Erythroblast (primary cell): ENCODE measurements at places on chromosomes 1 and 21.

DNA sequence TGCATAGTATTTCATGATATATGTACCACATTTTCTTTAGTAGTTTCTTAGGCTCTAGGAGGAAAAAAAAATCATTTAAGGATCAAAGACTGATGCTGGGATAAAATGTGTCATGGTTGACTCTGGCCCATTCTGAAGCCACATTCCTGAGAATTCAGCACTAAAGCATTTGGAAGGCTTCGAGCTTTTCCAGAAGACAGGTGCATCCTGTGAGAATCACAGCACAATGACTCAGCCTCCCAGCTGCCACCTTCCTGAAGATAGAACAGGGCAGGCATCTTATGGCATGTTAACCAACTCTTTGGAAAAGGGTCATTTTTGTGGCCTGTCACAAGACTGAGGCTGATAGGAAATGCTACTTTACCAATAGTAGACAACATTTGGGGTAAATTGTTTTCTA, 359.9 kb downstream of the PCP4 start:
- no peak for DNase-seq

GRCh38 chr1:97138515-97139032, 417.0 kb downstream of the PTBP2 start:
- DNase-seq: no peak

- no peak for DNase-seq
Measured at GRCh38 chr1:171422511-171422910, 62.8 kb upstream of the PRRC2C start.

GRCh38 chr1:81304187-81304586, 496.5 kb upstream of the ADGRL2 start:
- DNase-seq: no peak

- DNase-seq: no peak
Measured at GRCh38 chr1:179026813-179027669, 1.3 kb downstream of the FAM20B start.

DNA sequence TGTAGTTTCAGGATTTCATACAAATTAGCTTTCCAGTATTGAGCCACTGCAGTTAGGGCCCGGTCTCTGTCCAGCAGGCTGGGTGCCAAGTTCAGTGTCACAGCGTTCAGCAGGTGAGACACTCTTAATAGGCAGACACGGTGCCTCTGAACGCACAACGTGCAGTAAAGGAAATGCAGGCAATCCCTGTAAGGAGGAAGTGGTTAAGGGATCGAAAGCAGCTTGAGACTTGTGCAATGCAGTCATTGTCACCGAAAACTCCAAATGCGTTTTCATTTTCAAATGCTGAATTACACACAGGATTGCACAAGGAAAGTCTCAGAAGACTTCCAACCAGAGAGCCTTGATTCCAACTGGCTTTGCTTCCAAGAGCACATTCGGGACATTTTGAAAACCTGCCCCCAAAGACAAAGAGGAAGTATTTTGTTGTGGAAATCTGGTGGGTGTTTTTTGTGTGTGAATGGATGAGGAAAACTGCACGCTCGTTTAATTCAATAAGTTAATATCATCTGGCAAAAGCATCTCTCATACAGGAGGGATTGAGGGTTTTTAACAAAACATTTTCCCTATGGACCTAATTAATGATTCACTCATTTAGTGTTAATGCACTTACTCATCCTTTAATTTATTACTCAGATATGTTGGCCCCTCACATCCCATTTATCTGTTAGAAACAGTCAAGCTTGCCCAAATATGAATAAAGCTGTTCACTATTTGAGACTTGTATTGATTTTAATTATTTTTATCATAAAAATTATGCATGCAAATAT, 61.6 kb downstream of the PTGS2 start:
- peak; percentile 2 for DNase-seq

DNA sequence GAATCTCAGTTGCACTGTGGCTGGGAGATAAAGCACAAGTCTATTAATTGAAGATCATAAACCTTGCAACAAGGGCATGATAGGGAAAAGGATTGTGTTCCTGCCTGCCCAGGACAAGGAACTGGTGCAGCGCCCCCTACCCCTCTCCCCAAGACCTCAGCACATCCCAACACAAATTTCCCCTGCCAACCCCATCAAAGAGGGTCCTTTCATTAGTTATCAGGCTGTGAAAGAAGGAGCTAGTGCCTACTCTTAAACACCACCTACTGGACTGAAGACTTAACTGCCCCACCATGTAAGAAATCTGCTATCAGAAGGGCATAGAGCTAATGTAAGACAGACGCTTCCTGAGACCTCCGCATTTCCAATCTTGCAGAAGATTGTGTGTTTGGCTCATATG, 372.6 kb downstream of the AGBL4 start:
- DNase-seq: no peak

DNA sequence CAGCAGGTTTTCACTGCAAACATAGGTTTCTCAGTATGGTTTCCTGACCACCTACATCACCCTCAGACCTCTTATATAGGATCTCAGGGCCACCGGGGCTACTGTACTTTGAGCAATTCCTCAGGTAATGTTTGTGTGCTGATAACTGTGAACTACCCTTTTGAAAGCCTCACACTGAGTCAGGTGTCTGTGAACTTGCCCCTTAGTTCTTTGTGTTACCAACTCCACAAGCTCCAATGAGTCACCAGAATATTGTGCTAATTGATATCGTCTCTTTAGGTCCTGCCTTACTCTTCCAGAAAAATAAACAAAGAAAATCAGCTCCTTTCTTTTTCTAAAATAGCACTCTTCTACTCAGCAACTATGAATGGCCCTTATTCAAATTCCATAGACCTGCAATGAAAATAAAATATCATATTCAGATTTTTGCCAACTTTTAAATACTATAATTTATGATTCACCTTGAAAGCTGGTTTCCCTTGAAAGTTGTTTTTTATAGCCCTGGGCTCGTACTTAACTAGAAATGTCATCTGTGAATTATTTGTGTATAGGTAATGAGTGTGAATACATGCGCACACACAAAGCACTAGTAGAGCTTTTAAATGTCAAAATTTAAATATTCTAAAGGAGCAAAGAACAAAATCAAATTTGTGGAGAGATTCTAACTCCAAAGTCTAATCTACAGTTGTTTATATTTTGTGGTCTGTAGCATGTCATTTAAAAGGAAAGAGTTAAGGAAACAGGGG, 88.1 kb upstream of the WARS2 start:
- DNase-seq: no peak

DNA sequence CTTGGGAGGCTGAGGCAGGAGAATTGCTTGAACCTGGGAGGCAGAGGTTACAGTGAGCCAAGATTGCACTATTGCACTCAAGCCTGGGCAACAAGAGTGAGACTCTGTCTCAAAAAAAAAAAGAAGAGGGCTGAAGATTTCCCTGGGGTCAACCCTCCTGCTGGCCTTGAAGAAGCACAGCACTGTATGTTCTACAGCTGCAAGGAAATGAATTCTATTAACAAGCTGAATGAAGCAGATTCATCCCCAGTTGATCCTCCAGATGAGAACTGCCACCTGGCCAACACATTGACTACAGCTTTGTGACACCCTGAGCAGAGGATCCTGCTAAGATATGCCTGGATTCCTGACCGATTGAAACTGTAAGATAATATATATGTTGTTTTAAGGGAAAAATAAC, 129.5 kb downstream of the ADSS2 start:
- DNase-seq: no peak

DNA sequence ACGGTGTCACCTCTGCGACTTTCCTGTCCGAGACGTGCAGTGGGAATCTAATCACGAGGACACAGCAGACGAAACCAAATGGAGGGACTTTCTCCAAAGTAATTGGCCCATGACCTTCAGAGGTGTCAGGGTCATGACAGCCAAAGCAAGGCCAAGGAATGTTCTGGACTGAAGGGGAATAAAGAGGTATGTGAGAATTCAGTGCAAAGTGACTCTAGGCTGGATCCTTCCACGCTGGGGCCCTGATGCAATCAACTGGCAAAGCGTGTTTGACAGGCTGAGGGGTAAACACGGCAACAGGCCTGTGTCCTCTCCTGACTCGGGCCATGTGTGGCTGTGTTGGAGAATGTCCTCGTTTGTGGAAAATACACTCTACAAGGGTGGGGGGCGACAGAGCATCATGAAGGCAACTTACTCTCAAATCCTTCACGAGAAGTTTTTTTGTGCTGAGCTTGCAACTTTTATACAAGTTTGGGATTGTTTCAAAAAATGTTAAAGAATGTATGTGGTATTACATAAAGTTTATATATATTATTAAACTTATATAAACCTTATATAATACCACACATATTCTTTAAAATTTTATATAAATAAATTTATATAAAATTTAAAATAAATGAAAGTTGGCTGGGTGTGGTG, 1.7 kb downstream of the CFAP74 start:
- no peak for DNase-seq

- peak; percentile 74 for DNase-seq
Measured at GRCh38 chr1:999725-1000356, at the start of gene HES4. HES4 (minus strand) TSS chr1:1000097; CDS start chr1:999973, 124 bp downstream.

- peak; percentile 91 for DNase-seq
Measured at GRCh38 chr1:35564037-35564883, 6.7 kb downstream of the NCDN start.

GRCh38 chr21:41863439-41863740, 15.8 kb downstream of the PRDM15 start:
- no peak for DNase-seq

DNA sequence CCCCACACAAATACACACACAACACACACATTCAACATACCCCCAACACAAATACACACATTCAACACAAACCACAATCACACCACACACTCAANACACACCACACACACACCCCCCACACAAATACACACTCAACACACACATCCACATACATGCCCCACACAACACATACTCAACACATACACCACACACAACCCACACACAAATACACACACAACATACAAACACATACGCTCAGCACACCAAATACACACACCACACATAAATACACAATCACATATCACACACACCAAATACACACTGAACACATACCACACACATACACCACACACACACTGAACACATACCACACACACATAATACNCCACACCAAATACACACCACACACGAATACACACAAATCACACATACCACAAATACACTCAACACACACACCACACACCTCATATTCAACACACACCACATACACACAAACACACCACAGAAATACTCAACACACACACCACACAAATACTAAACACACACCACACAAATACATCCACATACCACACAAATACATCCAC, 48.9 kb downstream of the PRDM15 start:
- DNase-seq: no peak

DNA sequence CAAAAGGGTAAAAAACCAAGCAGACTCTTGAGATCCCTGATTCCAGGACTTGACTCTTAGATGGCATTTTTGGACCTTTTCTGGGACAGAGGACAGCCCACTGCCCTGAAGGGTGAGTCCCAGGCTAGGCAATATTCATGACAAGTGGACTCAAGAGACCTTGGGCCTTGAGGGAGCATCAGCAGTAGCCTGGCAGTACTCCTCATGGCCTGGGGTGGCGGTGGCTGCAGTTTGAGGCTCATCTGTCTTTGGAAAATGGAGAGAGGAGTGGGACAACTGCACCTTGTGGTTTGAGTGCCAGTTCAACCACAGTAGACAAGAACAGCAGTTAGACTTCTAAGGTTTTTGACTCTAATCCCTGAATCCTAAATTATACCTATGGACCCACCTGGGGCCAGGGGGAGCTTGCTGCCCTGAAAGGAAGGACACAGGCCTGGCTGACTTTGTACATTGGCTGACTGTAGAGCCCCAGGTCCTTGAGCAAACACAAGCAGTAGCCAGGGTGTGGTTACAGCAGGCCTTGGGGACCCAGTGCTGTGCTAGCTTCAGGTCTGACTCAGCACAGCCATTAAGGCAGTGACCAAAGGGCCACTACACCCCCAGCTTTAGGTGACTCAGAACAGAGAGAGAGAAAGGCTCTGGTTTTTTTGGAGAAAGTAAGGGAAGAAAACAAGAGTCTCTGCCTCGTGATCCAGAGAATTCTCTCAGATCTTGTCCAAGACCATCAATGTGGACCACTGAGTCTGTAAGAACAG, 1023.2 kb downstream of the KCNT2 start:
- DNase-seq: no peak

DNA sequence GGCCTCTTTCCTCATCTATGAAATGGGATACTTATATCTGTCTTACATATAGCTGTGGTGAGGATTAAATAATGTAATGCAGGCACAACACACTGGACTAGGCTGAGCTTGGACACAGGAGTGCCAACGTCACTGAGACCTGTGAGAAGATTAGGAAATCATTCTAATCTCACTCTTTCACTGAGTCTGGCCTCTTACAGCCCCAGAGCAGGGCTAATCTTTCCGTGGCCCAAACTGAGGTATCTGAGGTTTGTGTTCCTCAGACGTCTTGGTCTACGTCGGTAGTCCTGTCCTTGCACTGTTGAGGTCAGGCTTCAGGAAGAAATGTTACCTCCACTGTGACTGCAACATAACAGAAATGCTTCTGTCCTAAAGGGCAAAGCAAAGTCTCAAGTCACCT, 22.6 kb upstream of the A3GALT2 start:
- no peak for DNase-seq

DNA sequence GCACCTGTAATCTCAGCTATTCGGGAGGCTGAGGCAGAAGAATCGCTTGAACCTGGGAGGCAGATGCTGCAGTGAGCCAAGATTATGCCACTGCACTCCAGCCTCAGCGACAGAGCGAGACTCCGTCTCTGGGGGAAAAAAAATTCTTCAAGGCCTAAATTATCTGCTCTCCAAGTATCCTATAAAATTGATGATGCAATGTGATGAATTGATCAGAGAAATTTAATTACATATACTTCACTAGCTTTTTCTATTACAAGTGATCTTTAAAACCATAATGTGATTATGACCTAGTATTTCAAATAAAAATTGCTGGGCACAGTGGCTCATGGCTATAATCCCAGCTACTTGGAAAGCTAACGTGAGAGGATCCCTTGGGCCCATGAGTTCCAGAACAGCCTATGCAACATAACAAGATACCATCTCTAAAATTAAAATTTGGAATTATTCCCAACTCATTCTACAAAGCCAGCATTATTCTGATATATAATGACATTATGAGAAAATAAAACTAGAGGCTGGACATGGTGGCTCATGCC, 43.7 kb downstream of the ARID4B start:
- DNase-seq: no peak

- DNase-seq: no peak
Measured at GRCh38 chr1:236120721-236121153, 21.6 kb upstream of the GPR137B start.

- DNase-seq: no peak
Measured at GRCh38 chr1:49190138-49190537, 413.4 kb upstream of the BEND5 start.
